ENCODE measurements at places on chromosomes 5 and 9.

DNA sequence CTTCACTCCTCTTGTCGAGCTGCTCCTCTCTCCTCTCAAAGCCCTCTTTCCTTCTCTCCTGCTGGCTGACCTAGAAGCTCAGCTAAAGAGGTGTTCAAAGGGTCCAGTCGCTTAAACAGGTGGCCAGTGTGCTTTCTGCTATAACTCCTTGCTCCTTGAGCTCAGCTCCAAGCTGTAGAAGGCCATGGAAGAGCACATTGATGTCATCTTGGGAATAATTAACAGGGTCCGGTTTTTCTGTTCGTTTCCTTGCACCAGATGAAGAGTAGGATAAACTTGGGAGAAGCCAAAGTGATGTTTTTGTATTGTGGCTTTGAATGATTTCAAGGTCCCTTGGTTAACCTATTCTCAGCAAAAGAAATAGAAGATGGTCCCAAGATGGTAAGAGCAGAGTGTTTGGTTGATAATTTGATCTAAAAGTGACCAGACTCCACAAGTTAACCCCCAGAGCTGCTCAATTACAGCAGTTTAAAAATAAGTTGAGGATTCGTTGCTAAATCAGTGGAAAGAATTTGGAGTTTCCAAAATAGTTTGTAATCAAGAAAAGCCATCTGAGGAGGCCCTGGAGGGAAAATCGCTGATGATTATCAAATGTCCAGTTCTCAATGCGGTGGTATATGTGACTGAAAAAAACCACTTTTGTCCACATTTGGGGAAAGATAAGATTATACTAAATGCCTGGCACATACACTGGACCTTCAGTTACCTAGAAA is 148.1 kb downstream of the DOCK8 start:
- no peak for DNase-seq

DNA sequence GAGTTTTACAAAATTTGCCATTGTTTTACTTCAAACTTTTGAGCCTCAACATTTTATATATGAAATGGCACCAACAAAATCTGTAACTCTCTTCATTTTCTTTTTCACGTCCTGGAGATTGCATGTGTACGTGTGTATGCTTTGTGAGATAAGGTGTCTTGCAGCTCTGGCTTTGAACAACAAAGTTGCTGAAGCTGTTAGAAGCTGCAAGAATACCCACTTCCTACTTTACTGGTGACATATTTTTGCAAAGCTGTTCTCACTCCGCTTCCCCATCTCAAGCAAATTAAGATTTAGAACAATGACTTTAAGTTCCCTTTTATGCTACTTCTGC is 41.8 kb downstream of the FYB1 start:
- no peak for DNase-seq

GRCh38 chr5:171989276-171989675 is 17.2 kb downstream of the FBXW11 start:
- DNase-seq, result no peak

- peak; percentile 68 for DNase-seq
Measured at GRCh38 chr9:16625811-16626210, 244.7 kb downstream of the BNC2 start.

DNA sequence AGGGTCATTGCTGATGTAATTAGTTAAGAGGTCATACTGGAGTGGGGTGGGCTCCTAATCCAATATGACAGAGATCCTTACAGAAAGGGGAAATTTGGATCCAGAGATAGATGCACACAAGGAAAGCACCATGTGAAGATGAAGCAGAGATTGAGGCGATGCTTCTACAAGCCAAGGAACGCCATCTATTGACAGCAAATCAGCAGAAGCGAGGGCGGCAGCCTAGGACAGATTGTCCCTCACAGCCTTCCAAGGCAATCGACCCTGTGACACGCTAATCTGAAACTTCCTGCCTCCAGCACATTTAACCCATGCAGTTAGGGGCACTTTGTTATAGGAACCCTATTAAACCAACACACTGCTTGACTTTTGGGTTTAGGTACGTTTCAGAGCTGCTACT is 285.1 kb upstream of the DAP start:
- no peak for DNase-seq

DNA sequence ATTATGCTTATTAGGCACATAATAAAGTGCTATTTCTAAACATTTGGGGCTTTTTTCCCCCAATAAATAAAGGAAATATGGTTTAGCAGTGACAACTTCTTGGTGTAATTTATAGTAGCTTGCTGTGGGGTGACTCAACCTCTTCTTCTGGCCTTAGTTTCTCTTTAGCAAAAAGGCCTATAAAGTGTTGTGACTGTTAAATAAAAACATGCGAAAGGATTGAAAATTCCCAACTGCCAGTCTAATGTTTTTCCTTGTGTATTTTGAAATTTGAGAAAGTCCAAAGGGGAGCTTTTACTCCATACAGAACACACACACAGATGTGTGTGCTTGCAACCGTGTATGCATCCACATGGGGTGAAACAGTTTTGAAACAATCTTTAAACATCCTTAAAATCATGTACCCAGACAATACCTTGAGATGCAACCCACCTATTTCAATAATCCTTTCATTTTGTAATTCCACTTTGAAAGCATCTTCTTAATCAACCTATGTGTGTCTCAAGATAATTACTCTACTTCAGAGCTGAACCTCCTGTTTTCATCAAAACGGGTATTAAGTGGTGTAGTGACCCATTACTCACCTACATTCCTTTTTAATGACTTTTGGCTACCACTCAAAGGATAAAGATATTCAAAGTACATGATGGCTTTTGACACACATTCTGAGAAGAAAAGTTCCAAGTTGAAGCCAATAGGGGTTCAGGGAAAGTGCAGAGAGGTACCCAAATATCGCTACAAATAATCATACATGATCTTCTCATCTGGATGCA is 123.8 kb downstream of the DROSHA start:
- peak; percentile 52 for DNase-seq

- no peak for DNase-seq
Measured at GRCh38 chr5:111004291-111004690, 67.2 kb upstream of the TSLP start.

DNA sequence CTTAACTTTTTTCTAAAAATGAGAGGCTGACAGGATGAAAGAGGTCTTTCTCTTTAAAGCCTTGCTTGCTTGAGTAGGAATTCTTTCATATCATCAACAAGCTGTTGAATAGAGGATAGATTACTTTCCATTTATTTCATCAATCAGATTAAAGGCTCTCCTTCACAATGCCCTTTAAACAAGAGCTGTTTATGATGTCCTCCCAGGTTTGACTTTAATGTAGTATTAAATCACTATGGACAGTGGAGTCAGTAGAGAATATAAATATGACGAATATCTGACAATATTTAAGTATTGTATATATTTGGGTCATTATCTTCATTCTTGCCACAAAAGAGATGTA is 282.0 kb downstream of the ISL1 start:
- DNase-seq, result no peak

DNA sequence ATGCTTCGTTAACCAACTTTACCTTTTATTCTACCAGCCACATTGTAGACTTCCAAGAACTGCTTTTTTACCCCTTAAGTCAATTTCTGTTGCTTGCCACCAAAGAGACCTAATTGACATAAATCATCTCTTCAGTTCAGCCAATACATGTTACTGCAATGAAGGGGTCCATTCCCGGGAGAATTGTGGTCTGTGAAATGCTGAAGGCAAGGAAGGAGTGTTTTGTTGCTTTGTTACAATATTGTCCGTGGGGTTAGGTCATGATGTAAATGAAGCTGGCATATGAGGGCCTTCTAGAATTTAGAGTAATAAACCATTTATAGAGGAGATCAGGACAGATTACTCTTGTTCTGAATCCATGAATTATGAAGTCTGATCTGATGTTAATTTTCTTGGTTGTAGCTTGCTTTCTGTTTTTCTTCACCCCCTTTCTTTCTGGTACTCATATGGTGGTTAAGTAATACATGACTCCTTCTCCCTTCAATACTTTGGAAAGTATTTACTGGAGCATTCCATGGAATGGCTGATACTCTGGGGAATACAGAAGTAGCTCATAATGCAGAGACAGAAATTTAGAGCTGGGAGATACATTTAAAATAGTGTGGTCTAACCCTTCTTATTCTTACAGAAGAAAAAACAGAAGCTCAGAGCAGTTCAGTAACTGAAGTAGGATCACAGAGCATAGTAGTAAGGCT is 297.0 kb upstream of the CLINT1 start:
- peak; percentile 76 for DNase-seq

Data from fibroblast of skin of right biceps (primary cell).